ENCODE measurements at places on chromosomes 7 and 10.

GRCh38 chr7:55387062-55387965 lies 22.2 kb downstream of the LANCL2 start:
- DNase-seq: no peak

DNA sequence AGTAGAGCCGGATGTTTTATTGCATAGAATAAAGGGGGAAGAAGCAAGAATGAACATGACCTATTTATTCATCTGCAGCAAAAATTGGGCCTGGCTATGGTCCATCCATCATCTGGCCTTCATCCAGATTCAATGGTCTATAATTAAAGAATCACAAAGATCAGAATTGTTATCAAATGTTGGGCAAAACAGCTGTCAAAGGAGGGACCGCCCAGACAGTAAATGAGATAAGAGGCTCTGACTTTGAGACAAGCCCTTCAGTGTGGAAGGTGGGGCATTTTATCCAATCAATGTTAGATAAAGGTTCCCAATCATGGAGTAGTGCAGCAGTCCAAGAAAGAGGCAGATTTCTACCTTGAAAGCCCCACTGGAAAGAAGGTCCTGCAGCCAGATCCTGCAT lies 153.5 kb downstream of the PARD3 start:
- DNase-seq: no peak

- DNase-seq: no peak
These were observed 29.8 kb upstream of the CHST15 start for GRCh38 chr10:124123156-124123555.

GRCh38 chr10:117716889-117717288 lies 174.3 kb downstream of the EMX2 start:
- no peak for DNase-seq

DNA sequence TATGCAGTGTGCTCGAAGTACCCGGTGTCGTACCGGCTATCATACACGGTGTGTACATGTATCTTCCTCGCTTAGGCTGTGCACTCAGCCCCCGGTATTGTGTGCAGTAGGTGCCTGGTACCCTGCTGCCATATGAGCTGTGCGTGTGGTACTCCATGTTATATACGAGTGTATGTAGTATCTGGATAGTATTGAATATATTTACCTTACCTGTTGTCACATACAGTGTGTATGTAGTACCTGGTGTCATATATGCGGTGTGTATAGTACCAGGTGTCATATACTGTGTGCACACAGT lies 1.2 kb downstream of the ZMYND11 start:
- DNase-seq: no peak

DNA sequence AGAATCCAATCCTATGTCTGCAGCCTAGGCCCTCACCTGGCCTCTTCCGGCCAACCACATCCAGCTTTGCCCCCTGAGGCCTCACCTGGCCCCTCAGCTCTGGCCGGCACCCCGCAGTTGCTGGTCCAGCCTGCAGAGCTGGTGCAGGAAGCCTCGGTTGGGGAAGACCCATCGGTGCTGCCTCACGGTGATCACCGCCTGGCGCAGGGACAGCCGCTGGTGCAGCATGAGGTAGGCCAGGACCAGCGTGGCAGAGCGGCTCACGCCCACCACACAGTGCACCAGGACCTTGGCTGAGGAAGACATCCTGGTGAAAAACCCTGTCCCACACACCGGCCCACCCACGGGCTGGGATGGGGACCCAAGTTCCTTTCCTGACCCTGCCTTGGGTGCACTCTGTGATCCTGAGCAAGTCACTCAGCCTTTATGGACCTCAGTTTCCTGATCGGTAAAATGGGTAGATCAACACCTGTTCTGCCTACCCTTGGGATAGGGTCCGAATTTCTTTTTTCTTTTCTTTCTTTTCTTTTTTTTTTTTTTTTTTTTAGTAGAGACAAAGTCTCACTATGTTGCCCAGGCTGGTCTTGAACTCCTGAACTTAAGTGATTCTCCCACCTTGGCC lies 5.8 kb upstream of the SAMD8 start:
- no peak for DNase-seq

GRCh38 chr10:117726596-117727295 lies 184.2 kb downstream of the EMX2 start:
- no peak for DNase-seq

GRCh38 chr10:78412605-78413004 lies 378.9 kb downstream of the RPS24 start:
- no peak for DNase-seq

- no peak for DNase-seq
These were observed 73.5 kb downstream of the BUB3 start for GRCh38 chr10:123227706-123228105.

DNA sequence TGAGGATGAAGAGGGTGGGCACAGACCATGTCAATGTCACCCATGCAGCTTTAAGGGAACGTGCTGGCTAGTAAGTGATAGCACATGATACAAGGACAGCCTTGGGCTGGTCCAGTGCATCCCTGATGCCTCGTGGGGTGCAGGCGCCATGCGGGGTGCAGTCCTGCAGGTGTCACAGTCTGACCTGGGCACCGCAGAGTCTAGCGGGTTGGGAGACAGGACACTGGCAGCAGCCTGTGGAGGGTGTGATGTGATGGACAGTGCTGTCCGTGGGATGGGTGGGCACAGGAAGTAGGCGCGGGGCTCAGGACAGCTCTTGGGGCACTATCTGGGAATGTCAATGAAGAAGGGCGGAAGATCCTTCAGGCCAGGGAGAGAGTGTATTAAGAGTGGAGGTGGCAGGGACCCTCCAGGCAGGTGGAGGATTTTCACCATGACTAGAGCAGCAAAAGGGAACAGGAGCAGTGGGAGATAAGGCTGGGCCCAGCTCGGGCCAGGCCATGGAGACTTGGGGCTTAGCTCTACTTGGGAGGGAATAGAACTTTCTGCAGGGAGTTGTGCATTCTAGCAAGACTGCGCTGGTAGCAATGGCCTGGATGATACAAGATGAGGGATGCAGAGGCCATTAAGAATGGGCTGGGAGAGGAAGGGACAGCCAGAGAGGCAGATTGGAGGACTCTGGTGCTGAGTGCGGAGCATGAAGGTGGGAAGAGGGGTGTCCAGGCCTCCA lies 122.5 kb downstream of the PTPN20 start:
- DNase-seq: no peak

- no peak for DNase-seq
These were observed 162.9 kb downstream of the ARL5B start for GRCh38 chr10:18822156-18822555.

- no peak for DNase-seq
These were observed 311.7 kb upstream of the HPS1 start for GRCh38 chr10:98758463-98758862.

DNA sequence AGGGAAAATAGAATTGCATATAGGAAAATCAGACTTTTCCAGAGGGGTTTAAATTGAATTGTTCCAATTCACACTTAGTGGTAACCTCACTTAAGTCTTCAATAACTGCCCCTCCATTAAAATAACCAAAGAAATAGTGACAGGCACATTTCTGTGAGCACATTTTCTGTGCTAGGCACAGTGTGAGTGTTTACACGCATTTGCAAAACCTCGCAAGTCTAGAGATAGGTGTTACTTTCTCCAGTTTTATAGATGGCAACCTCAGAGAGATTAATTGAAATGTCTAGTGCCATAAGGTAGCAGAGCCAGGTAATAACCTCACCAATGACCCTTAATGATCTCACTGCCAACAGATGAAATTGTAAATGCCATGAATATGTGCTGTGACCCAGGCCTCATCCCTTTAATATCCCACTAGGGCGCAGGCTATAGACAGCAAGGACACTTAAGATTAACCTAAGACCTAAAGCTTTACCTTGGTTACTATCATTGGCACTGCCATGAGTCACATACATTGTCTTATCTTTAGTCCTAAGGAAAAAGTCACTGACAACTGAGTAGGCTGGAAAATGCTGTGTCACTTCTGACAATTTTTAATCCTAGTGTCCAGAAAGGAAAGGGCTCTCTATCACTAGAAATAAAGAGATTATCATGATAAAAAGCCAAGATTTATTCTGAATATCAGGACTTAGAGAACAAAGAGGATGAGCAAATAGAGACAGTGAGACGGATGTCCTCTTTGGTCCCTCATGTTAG lies 187.8 kb downstream of the PPP1R17 start:
- no peak for DNase-seq

- no peak for DNase-seq
These were observed 143.6 kb downstream of the AGMO start for GRCh38 chr7:15418264-15418663.

GRCh38 chr10:121812031-121812430 lies 115.8 kb downstream of the ATE1 start:
- DNase-seq: no peak

DNA sequence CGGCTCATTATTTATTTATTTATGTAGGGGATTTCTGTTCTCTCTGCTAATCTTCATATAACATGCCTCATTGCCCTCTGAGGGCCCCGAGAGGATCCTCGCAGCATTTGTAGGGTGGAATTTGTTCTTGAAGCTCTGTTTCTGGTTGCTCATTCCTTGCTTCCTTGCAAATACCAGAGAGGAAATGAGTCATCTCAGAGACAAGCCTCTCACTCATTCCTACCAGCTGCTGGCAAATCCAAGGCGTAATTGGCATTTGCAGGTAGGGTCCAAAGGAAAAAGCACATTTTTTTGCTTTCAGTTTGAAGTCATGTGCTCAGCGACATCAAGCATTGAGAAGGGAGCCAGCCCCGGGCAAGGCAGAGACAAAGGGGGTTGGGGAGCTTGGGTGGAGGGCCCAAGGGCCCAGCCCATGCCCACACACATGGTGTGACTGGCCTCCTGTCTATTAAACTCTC lies 501.6 kb downstream of the GALNT17 start:
- DNase-seq: no peak

- DNase-seq: no peak
These were observed 154.6 kb downstream of the ZNF438 start for GRCh38 chr10:30877111-30877510.

- no peak for DNase-seq
These were observed 2.6 kb upstream of the CAV1 start for GRCh38 chr7:116522247-116522646.

DNA sequence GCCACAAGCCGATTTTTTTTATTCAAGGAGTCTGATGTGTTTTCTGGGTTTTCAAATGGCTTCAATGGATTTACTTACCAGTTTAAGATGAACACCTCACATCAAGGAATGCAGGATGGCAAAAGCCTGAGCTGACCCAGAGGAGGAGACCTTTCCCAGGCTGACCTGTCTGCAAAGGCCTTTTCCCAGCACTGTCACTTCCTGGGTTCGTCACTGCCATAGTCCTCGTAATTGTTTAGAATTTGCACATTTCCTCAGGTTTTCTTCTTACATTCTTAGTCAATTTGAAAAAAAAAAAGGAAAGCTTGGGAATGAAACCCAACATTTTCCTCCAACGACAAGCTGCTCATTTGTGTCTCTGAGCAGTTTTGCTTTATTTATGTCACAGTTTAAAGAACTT lies 42.0 kb downstream of the PTER start:
- no peak for DNase-seq

GRCh38 chr10:13938950-13939349 lies 352.2 kb downstream of the PRPF18 start:
- no peak for DNase-seq

Data from activated CD4-positive, alpha-beta T cell treated with anti-CD3 and anti-CD28 coated beads for 4 hours (primary cell).